ENCODE measurements at places on chromosomes 12 and 14. TPM values are rescaled to one million over a fixed set of nuclear protein-coding genes. Genes with fewer than 3 reads are reported as not detected.

Gene TMPO
- total RNA-seq: 176 TPM

Gene CFAP73
- 0.61 TPM for total RNA-seq

Gene UNC119B
- total RNA-seq: 16.7 TPM

Gene RNU4-1
- total RNA-seq: under 0.01 TPM

Gene MAPKAPK5
- total RNA-seq: 87.7 TPM

Gene CCND2
- total RNA-seq: not detected

GRCh38 chr14:96038558-96038919, 623 bp upstream of the C14orf132 start:
- no peak for DNase-seq

GRCh38 chr12:101707131-101707782, 9.8 kb downstream of the CHPT1 start:
- DNase-seq: no peak

GRCh38 chr12:129606239-129606638, 297.6 kb downstream of the TMEM132D start:
- DNase-seq: no peak

DNA sequence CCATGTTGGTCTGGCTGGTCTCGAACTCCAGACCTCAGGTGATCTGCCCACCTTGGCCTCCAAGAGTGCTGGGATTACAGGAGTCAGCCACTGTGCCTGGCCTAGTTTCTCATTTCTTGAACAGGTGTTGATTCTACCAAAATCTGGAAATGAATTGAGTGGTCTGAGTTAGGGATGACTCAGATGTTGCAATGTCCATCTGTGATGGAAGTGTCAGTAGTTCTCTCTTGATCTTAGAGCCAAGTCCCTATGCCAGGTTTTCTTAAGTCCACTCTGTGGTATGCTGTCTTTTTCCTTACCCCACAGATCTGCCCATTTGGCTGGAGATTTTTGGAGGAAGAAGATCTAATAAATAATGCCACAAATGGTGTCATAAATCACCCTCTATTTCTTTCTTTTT, 12.6 kb downstream of the SNAPC1 start:
- no peak for DNase-seq

Data from HT-29 (cell line).